ENCODE measurements at places on chromosomes 13 and 19.

GRCh38 chr13:23822252-23822824, 66.9 kb downstream of the MIPEP start:
- no peaks in the 10 kb centered on the region for H3K36me3 ChIP-seq
- peak; percentile 43 for DNase-seq
- no peak overlapping the region for H3K27ac ChIP-seq
- peaks cover 4% of the 10 kb centered on the region for H3K4me1 ChIP-seq
- no peak overlapping the region for H3K4me3 ChIP-seq

GRCh38 chr19:53621885-53622740, 9.7 kb upstream of the DPRX start:
- H3K27me3 ChIP-seq: no peaks in the 10 kb centered on the region
- H3K27ac ChIP-seq: peak overlapping the region; percentile 99
- DNase-seq: peak; percentile 60
- H3K4me1 ChIP-seq: peaks cover 29% of the 10 kb centered on the region
- H3K4me3 ChIP-seq: no peak overlapping the region
- no peaks in the 10 kb centered on the region for H3K36me3 ChIP-seq

DNA sequence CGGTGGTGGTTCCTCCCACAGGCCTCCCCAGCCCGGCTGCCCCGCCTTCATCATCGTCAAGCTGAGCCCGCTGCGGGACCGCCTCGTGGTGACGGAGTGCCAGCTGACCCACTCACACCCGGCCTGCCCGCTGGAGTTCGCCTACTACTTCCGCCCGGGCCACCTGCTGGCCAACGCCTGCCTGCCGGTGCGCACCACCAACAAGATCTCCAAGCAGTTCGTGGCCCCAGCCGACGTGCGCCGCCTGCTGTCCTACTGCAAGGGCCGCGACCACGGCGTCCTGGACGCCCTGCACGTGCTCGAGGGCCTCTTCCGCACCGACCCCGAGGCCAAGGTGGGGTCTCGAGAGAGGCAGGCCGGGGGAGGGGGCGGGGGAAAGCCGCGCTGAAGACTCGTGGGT, 12.0 kb downstream of the ZSWIM9 start:
- H3K36me3 ChIP-seq: peaks cover 9% of the 10 kb centered on the region
- H3K27me3 ChIP-seq: no peaks in the 10 kb centered on the region
- H3K27ac ChIP-seq: no peak overlapping the region

- H3K4me1 ChIP-seq: peaks cover 10% of the 10 kb centered on the region
- DNase-seq: peak; percentile 67
- H3K4me3 ChIP-seq: no peak overlapping the region
- H3K27ac ChIP-seq: no peak overlapping the region
- H3K36me3 ChIP-seq: no peaks in the 10 kb centered on the region
- no peaks in the 10 kb centered on the region for H3K27me3 ChIP-seq
Measured at GRCh38 chr13:47826471-47826870, 174.6 kb downstream of the SUCLA2 start.

- H3K36me3 ChIP-seq: no peaks in the 10 kb centered on the region
- no peak for DNase-seq
- peaks cover 7% of the 10 kb centered on the region for H3K4me1 ChIP-seq
- H3K27me3 ChIP-seq: peaks cover 15% of the 10 kb centered on the region
- no peak overlapping the region for H3K27ac ChIP-seq
Measured at GRCh38 chr19:58349590-58349989, 3.7 kb downstream of the A1BG start.

DNA sequence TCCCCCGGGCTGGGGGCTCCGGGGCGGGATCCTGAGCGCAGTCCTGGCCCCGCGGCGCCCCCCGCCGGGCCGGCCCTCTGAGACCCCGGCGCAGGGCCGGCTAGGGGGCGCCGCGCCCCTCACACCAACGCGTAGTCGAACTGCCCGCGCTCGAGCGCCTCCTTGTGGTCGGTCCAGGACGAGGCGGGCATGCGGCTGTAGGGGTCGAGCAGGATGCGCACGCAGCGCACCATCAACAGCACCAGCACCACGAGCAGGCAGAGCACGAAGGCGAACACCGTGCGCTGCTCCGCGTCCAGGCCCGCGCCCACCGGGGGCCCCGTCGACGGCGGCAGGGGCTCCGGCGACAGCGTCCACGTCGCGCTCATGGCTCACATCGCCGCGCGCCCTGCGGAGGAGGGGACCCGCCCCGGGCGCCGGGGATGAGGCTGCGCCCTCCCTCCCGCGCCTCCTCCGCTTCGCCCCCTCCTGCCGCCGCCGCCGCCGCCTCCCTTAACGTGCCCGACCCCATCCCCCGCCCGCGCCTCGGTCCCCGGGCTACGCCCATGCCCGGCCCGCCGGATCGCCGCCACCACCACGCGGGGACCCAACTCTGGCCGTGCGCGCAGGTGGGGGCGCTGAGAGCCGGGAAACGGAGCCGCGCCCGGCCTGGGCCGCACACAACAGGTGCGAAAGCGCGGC, 624 bp downstream of the CTXN1 start:
- peaks cover 8% of the 10 kb centered on the region for H3K4me1 ChIP-seq
- no peaks in the 10 kb centered on the region for H3K27me3 ChIP-seq
- H3K36me3 ChIP-seq: peaks cover 26% of the 10 kb centered on the region

Measured in trophoblast cell (in vitro differentiated cells and primary cell).